ENCODE measurements at places on chromosomes 3 and 15.
A peak's percentile ranks its signal among the peaks of the same experiment; 100 is the strongest.

DNA sequence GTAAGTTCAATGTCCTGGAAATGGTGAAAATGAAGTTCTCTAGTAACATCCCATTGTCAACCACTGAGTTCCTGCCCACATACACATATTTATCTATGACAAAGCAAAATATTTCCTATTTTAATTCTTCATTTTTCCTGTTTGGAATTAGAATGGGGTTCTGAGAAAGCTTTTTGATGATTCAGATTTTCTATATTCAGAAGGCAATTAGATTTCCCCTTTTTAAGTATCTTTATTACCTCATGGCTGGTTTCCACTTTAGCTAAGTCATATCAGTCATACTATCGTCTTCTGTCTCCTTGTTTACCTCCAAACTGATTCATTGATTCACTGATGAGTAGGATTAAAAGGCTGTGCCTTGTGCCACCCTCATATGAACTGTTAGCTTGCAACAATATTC, 17.9 kb downstream of the ETFA start:
- DNase-seq, result no peak

DNA sequence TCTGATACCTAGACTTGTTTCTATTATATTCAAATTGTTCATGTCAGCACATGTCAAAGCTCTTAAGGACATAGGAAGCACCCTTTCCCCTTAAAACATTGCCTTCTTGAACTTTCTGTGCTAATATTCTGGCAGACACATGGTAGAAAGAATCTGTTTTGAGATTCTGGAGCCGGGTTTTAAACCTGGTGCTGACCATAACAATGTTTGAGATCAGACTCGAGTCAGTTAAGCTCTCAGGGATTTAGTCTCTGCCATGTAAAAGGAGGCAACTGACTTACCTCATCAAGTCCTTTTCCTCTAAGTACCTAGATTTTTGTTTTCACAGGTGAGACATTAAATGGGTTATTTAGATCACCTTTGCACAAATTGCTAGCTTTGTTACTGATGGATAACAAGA, 38.9 kb downstream of the RBMS3 start:
- no peak for DNase-seq

GRCh38 chr15:88487178-88487795, 19.8 kb downstream of the MRPS11 start:
- no peak for DNase-seq

- DNase-seq, result no peak
Observed at GRCh38 chr3:148087601-148088371, 609.9 kb upstream of the AGTR1 start.

GRCh38 chr3:129031476-129032215, 28.9 kb upstream of the GP9 start:
- DNase-seq, result no peak

DNA sequence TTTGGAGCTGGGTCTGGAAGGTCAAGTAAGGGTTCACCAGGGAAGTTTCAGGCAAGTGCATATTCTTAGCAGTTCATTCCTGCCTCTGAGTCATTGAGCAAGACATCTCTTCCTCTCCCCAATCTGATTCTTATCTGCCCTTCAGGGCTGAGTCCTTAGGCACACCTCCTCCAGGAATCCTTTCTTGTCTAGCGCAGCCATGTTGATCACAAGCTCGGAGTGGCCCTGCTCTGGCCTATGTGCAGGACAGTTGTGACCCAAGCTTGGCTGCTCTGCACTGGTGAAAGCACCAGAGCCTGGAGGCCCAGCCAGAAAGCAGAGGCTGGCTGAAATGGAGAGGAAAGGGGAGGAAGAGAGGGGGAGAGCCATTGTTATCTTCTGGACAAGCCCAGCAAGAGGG, 30.9 kb upstream of the MRPS22 start:
- no peak for DNase-seq

DNA sequence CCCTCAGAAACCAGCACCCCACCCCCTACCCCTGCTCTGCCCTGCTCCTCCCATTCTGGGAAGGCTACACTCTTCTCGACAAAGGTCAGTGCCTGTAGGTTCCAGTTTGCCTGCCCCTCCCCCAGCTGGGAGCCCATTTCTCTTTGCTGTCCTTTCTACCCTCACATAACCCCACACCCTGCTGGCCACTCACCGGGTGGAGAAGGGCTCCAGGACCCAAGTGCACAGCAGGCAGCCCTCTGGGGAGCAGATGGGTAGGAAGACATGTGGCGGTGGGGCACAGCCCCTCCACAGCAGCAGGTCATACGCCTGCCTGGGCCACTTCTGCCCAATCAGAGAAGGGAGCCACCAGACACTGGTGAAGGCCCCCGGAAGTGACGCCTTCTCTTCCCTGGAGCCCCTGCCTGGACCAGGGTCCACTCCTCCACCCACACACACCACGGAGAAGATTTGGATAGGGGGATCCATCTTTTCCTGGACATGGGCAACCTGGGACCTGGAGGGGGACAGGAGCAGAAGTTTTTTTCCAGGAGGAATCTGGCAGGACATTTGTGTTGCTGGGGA, at the start of gene THPO:
Gene THPO, minus strand, starts transcription at position 326 of the 564 bp plus-strand sequence. CDS start 1,948 bp downstream, outside the sequence.
- DNase-seq, result no peak

GRCh38 chr15:58478035-58478434, 46.2 kb downstream of the LIPC start:
- no peak for DNase-seq

DNA sequence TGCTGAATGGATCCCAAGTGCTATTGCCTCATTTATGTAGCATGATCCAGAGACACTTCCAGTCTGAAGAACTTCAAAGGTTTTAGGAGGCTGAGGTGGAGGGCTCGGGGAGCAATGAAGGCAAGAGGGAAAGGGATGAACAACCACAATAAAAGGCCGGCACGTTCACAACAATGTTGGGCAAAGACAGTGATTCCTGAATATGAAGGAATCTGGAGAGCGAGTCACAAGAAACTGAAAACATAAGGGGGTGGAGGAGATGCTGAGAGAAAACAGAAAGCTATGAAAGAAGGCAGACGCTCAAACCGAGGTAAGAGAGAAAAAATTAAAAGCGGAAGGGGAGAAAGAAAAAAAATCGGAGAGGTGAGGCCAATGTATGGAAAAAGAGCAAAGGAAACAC, 120.1 kb downstream of the GREM1 start:
- no peak for DNase-seq

GRCh38 chr3:31235062-31235700, 297.5 kb upstream of the STT3B start:
- DNase-seq, result no peak

DNA sequence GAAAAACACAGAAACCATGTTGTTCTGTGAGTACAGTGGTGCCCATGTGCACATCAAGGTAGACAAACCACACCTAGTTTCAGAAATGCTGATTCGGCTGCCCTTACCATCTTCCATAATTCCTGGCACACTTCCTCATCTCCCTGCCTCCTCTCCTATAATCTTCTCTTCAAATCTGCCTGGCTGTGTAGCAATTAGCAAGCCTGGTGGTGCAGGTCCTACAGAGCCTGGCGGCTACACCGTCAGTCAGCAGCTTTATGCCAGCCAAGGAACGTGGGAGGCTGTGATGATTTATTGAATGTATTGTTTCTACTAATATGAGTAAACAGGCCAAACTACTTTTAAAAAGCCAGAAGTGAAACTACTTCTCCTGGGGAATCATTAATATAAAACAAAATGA, 106.8 kb downstream of the SEMA6D start:
- peak; percentile 27 for DNase-seq

- no peak for DNase-seq
Observed at GRCh38 chr15:41907141-41907540, 13.3 kb upstream of the SPTBN5 start.

DNA sequence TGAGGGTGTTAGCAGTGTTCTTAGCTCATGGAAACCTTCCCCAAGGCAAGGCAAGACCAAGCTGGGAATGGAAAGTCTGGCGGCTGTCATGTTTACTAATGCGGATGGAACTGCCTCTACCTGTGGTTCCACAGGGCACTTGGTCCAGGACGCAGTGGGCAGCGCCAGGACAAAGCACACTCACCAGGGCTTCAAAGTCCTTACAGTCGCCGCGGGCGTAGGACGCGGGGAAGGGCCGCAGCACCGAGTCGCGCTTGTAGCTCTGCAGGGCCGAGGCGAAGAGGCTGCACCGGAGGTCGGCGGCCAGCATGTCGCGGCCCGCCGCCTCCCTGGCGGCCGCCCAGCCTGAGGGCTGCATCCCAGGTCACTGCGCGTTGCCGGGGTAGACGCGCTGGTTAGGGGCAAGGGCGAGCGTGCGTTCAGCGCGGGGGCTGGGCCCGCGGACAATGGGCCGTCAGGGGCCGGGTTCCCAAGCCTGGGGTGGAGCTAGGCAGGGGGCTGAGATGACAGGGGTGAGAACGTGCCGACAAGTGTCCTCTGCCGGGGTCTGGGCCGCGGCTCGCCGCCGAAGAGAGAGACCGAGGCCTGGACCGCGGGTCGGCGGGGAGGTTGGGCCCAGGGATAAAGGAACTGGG, 497 bp downstream of the PARP16 start:
- no peak for DNase-seq

DNA sequence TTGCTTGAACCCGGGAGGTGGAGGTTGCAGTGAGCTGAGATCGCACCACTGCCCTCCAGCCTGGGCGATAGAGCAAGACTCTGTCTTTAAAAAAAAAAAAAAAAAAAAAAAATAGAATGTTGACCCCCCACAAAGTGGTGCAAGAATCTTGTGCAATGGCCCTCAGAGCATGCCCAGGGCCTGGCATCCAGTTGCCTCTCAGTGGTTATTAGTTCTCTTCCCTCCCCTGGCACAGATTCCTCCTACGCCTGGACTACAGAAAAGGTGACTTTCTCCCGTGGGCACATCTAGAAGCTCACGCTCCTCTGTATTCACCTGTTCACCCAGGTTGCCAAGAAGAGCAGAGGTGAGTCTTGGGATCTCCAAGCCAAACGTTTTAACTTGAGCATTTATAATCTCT, 36.7 kb downstream of the ACSBG1 start:
- no peak for DNase-seq

GRCh38 chr15:55587321-55588069, 650 bp downstream of the PYGO1 start:
- peak; percentile 62 for DNase-seq

GRCh38 chr3:42980909-42981308, 1.8 kb downstream of the GASK1A start:
- no peak for DNase-seq

Data from BE2C (cell line).